AG09319 (cell line): ENCODE measurements at places on chromosomes 16 and 17.

GRCh38 chr16:1280783-1281182 lies 24.9 kb downstream of the TPSD1 start:
- no peak for DNase-seq

GRCh38 chr17:73358668-73359067 lies 46.9 kb upstream of the CDC42EP4 start:
- no peak for DNase-seq

DNA sequence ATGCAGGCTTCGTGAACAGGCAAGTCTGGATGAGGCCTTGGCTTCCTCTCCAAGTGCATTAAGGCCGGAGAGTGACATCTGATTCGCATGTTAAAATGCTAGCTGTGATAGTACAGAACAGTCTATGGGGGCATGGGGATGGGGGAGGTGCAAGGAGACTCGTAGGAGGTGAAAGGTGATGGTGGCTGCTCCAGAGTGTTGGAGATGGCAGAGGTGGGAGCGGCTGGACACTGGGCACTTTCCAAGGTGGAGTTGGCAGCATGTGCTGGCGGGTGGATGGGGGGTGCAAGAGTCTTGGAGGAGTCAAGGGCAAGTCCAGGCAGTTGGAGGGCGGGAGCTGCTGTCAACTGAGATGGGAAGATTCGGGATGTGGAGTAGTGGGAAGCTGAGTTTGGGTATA lies 350.9 kb upstream of the TNRC6C start:
- no peak for DNase-seq

DNA sequence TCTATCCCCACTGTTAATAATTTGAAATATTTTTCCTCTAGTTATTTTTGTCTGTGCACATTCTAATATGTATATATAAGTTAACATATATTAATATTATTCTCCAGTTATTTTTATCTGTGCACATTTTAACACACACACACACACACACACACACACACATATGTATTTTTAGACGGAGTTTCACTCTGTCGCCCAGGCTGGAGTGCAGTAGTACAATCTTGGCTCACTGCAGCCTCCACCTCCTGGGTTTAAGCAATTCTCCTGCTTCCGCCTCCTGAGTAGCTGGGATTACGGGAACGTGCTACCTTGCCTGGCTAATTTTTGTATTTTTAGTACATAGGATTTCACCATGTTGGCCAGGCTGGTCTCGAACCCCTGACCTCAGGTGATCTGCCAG lies 12.7 kb downstream of the MIEN1 start:
- no peak for DNase-seq

- no peak for DNase-seq
Observed at GRCh38 chr16:52680993-52681392, 134.1 kb upstream of the TOX3 start.

- no peak for DNase-seq
Observed at GRCh38 chr16:87764600-87765472, 950 bp downstream of the KLHDC4 start.

DNA sequence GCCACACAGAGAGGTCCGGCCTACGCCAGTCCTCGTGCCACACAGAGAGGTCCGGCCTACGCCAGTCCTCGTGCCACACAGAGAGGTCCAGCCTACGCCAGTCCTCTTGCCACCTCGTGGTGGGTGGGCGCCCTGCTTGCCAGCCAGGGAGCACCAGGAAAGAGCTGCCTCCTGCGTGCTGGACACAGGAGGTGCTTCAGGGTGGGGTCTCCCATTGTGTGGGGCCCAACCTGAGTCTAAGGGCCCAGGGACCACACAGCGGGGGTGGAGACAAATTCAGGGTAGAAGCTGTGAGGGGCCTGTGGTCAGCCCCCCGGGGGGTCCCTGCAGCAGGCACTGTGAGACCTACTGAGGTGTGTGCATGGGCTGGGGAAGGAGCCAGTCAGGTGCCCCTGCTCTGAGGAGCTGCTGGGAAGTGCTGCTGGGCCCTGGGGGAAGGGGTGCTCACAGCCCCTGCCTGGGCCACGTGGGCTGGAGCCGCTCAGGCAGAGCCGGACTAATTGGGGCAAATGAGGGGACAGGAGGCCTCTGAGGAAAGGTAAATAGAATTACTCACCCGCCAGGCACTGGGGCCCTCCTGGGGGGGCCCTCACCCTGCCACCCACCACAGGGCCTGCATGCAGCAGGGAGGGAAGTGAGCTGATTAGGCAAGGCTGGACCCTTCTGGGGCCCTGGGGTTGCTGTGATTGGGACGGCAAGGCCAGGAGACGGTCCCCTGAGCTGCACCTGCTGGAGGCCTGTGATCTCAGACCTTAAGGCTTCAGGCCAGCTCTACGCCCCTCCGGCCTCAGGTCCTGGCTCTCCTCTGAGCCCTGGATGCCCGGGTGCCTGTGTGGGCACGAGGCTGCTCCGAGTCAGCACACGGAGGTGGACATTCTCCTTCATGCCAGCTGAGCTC lies 11.0 kb downstream of the GCGR start:
- DNase-seq, result no peak

- no peak for DNase-seq
Observed at GRCh38 chr16:66935314-66936011, at the start of gene CES2. Gene CES2, plus strand, starts transcription at chr16:66935516. Its CDS starts 120 bp downstream, at chr16:66935636.

GRCh38 chr17:76659928-76660655 lies 16.5 kb upstream of the ST6GALNAC1 start:
- no peak for DNase-seq

DNA sequence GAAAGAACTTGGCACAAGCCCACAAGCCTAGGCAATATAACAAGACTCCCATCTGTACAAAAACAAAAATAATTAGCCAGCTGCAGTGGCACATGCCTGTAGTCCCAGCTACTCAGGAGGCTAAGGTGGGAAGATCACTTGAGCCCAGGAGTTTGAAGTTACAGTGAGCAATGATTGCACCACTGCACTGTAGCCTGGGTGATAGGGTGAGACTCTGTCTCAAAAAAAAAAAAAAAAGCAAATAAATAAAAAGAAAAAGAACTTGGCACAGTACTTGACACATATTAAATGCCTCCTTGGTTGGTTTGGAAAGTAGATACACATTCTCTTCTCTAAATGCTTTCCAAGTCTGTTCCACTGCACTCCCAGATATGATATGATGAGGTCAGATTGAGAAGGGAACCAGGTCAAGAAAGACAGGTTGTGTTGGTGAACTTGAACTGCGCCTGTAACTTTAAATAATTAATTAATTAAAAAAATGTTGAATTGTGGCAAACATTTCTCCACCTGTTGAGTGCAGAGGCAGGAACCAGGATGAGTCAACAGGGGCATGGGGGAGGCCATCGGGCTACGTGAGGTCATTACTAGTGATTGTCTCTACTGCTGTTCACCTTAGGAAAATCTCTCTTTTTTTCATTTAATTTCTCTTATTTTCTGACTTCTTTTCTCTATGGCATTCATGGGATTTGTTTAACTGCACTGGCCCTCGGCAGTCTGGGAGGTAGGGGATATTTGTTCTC lies 25.9 kb upstream of the EFCAB13 start:
- no peak for DNase-seq

- no peak for DNase-seq
Observed at GRCh38 chr16:25988084-25988483, 296.3 kb downstream of the HS3ST4 start.

- no peak for DNase-seq
Observed at GRCh38 chr17:73588301-73588846, 55.9 kb downstream of the SDK2 start.

DNA sequence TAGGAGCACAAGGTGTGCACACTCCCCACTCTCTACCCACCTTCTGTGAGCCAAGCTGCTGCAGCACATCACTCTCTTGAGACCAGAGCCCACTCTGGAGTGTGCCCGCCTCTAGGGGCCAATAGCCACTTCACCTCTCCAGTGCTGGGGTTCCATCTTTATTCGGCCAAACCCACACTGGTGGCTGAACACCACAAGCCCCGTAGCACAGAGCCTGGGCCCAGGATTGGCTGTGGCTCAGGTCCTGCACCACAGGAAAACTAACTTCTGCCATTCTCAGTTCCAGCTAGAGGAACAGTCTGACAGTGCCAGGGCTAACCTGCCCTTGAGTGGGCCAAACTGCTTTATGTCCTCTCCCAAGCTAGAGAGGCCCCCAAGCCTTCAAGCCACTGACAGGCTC lies 111.0 kb upstream of the TOX3 start:
- no peak for DNase-seq

DNA sequence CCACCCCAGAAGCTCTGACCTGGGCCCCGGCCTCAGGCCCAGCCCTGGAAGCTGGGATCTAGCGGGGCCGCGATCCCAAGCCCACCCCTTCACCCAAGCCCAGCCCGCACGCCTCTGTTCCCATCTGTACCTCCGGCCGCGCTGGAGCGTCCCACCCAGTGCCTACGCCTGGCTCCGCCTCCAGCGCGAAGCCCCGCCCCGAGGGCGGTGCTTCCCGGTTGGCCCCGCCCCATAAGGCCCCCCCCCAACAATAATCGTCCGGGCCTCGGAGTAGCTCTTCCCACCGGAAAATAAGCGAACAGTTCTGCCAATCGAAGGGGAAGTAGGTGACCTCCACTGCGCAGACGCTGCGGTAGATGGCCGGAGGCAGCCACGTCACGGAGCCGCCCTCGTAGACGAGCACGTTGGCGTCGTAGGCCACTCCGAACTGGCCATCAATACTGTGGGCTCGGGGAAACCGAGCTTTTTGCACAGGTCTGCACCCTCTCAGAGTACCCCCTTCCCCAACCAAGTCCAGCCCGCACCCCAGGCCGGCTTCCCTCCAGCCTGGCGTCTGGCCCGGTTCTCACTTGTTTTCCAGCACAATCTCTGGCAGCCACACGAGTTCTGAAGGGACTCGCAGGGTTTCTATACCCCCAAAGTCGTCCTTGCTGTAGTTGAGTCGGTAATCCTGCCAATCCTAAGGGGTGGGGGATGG lies 1.1 kb downstream of the CHRNE start:
- no peak for DNase-seq

- DNase-seq, result no peak
Observed at GRCh38 chr16:50323335-50324011, 45.3 kb downstream of the BRD7 start.

DNA sequence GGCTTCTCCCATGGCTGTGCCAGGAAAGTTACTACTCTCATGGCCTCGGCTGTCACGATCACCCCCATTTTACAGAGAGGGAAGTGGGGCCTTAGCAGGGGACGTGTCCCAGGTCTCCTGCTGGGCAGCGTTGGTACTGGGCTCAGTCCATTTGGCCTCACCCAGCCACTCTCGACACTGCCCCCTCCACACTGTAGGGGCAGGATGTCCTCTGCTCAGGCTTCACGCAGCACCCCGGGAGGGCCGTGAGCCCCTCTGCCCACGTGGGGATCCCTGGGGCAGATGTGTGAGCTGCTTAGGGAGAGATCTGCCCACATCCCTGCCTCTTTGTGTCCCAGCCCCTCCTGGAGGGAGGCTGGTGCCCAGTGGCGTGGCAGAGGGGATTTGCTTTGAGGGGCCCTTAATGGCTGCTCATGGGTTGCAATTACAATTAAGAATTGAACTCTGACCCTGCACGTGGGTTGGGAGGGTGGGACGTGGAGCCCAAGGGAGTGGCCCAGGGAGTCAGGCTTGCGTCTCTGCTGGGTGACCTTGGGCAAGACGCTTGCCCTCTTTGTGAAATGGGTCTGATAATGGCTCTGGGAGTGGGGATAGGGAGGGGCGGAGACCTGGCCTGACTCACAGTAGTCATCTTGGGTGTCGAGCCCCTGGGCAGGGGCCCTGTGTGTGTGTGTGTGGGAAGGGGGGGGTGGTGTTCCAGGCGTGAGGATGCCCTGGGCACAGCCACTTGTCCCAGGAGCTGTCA lies 2.3 kb upstream of the KCNJ12 start:
- no peak for DNase-seq

DNA sequence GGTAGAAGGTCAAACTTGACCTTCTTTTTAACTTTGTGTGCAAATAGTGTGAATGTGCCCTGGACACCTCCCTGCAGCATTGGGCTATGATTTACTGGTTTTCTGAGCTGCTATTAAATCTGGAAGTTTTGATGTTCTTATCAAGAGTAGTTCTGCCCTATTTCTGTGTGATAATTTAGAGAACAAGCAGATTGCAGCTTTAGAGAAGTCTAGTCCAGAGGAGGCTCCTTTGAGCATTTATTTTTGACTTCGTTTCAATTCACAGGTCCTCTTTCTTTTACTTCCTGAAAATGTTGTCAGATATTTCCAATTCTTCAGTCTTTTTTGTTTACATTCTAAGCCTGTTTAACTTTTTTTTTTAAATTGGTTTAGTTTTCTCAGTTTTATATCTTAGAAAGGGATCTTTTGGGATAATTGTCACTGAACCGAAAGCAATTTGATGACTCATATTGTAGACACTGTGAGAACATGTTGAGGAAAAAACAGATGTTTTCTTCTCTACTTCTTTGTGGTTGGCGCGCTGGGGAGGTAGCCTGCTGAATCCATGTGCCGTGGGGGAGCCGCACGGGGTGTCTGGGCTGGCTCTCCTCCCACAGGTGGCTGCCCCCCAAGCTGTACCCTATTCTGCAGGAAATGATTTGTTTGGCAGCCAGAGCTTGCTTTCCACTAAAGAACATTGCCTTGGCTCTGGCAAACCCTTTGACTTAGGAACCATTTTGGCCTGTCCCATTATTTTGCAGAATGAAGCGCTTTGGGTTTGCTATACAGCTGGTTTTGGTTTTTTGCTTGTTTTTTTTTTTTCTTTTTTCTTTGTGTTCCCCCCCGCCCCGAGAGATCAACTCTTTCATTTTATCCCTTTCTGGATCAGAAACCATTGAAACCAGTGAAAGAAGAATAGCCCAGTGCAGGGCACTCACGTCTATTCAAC lies 53.4 kb downstream of the MFSD11 start:
- DNase-seq, result peak; percentile 50

DNA sequence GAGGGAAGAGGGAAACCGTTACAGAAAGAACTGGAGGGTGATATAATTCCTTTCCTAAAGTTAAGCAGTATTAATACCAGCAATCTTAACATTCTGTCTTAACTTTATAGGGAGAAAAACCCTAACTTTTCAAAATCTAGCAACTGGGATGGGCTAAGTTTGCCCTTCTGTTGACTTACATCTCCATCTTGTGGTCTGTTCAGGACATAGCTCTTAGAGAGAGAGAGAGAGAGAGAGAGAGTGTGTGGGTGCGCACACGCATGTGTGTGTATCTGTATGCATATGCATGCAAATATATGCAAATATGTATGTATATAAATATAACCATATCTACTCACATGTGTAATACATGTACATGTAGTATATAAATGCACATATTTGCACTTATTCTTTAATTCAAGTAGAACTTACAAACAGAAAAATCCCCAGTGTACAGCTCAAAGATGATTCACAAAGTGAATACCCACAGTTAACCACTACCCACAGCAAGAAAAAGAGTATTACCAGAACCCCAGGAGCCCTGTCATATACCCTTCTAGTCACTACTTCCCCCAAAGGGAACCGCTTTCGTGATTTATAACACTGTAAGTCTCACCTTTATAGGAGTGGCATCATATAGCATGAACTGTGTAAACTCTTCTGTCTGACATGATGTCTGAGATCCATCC lies 46.5 kb downstream of the STX8 start:
- DNase-seq, result no peak

GRCh38 chr17:33892717-33893591 lies 362.1 kb upstream of the CCL2 start:
- no peak for DNase-seq

DNA sequence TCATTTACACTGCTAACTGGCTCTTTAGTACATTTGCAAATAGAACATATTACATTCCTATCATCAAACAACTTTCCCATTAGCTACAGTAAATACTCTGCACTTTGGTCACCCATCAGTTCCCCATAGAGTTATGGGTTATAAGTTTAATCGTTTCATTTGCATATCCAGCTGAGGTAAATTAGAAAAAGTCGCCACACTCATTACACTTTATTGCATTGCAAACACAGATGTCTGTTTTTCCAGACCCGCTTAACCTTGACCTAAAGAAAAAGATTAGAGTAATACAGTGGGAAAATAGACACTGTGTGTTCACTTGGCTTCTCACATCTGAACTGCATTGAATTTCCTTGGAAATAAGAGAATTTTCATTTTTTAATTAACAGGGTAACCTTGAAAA lies 213.1 kb upstream of the PSMD7 start:
- no peak for DNase-seq
